ENCODE measurements at places on chromosomes 4 and X. TPM values are rescaled to one million over a fixed set of nuclear protein-coding genes. Genes with fewer than 3 reads are reported as not detected.

YY2 gene
- total RNA-seq, result 1.1 TPM

CSAG1 gene
- total RNA-seq, result not detected

HTR2C gene
- total RNA-seq, result not detected

BLTP1 gene
- total RNA-seq, result 47.6 TPM
